ENCODE measurements at places on chromosomes 4 and X.

- no peak for DNase-seq
These were observed 965 bp downstream of the TCEAL4 start for GRCh38 chrX:103586314-103586646.

DNA sequence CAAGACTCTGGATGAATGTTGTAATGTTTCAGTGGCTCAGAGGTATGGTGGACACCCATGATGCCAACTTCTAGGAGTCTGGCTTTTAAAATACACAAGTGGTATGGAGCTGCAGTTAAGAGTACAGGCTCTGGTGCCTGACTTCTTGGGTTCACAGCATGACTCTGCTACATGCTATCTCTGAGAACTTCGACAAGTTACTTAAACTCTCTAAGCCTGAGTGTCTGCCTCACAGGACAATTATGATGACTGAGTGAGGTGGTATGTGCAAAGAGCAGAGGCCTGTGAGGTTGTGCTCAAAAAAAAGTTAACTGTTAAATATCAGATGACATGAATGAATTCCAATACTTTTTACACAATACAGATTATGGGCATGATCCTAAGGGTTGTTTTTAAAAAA lies 90.9 kb upstream of the SRD5A3 start:
- no peak for DNase-seq

- DNase-seq, result no peak
These were observed 61.5 kb upstream of the MMAA start for GRCh38 chr4:145557720-145558119.

GRCh38 chrX:22220941-22221340 lies 51.8 kb upstream of the CBLL2 start:
- no peak for DNase-seq

GRCh38 chr4:52813546-52813945 lies 48.6 kb upstream of the RASL11B start:
- DNase-seq, result no peak

DNA sequence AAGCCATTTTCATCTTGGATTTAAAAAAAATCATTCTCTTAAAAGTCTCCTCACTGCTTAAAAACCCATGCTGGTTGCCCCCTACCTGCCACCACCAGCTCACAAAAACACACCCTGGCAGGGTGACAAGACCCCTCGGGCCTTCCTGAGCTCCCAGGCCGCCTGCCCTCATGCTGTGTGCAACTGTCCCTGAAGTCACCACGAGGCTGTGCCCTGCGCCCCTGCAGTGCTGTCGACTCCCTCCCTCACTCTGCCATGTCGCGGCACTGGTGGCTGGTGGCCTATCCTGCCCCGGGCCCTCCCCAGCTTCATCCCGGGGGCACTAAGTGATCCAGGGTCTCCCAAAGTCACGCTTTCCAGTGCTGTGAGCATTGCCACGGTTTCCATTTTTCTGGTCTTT lies 46.3 kb upstream of the ADRA2C start:
- no peak for DNase-seq

GRCh38 chr4:62408454-62408853 lies 1208.3 kb downstream of the ADGRL3 start:
- no peak for DNase-seq

DNA sequence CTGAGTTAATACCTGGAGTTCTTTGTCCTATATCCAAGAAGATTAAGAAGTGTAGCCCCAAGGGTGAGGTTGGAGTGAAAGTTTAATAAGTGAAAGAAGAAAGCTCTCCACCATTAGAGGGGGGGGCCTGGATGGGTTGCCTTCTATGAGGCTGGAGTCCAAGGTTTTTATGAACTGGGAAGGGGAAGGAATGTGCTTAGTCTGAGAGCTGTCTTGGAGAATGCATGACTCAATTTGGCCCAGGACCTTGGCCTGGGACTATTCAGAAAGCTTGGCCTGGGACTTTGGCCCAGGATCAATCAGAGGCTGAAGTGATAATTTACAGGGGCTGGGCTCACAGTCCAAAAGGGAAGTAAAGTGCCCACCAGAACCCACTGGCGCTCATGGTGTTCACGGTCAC lies 1049.0 kb upstream of the GRIA3 start:
- DNase-seq, result no peak

- DNase-seq, result no peak
These were observed 10.9 kb upstream of the TET2 start for GRCh38 chr4:105135785-105136184.

- DNase-seq, result no peak
These were observed 16.1 kb downstream of the BCOR start for GRCh38 chrX:40081679-40082068.

DNA sequence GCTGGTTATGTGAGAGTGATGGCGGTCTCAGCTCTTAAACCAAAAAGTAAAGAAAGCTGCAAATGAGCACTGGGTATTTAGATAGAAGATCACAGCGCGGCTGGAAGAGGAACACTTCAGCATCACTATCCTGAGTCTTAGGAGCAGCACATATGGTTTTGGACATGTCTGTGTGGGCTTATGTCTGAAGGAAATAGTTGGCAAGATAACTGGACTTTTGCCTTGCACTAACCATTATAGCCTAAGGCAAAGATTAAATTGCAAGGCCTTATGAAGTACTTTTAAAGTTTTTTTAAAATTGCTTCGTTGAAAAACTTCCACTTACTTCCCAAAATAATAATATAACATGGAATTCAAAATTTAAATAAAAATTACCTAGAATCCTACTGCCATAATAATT lies 4.6 kb upstream of the RAB9A start:
- DNase-seq, result no peak

GRCh38 chrX:19554786-19555185 lies 39.5 kb upstream of the MAP3K15 start:
- DNase-seq, result no peak
